ENCODE measurements at places on chromosomes 6 and 20.

DNA sequence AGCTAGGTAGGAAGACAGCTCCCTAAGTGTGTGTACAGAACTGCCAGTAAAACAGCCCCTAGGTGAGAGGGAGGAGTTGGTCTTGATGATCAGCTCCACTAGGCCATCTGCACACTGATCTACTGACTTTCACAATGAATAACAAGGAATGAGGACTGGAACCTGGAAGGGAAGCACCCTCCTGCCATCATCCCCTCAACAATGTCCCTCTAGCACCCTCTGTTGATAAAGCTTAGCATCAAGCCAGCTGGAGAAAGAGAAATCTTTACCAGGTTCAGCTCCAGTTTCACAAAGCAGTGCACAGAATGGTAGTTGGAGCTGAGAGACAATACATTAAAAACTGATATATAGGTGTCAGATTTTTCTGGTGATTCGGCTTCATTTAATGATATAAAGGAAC is 57.2 kb upstream of the IRAK1BP1 start:
- DNase-seq, result peak; percentile 1

- DNase-seq, result peak; percentile 48
Observed at GRCh38 chr6:20744911-20745557, 210.8 kb downstream of the CDKAL1 start.

- no peak for DNase-seq
Observed at GRCh38 chr6:159232106-159232645, 63.0 kb downstream of the FNDC1 start.

- DNase-seq, result no peak
Observed at GRCh38 chr6:158311193-158311592, 1.1 kb upstream of the TULP4 start.

- DNase-seq, result no peak
Observed at GRCh38 chr6:165573671-165574070, 89.4 kb downstream of the PDE10A start.

- DNase-seq, result no peak
Observed at GRCh38 chr20:62561182-62561581, 81.1 kb upstream of the SLCO4A1 start.

DNA sequence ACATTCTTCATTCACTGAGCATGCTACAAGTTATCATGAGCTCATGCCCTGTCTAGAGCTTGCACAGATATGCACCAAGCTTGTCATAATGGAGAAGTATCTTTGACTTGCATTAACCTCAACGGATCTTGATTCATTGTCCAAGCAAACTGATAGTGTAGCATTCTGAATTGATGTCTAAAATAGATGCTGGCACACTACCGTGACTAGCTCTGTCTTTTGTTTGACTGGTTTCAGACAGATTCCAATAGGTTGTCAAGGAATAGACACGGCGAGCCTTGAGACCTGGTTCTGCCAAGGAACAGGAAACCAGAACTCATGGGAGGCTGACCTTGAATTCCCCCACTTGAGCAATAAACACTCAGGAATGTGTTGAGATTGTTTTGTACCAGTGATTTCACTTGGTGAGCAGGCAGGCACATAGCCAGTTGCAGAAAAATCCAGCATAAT is 1153.1 kb upstream of the GJE1 start:
- DNase-seq, result no peak

DNA sequence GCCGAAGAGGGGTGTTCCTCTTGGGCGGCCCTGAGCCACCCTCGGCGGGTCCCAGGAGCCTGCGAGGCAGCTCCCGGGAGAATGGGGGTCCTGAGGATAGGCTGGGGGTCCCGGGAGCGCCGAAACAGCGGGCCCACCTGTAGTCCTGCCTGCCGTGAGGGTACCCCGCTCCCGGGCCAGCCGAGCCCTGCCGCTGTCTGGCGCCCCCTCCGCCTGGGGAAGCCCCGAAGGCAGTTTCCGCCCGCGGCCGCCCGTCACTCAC is 280 bp downstream of the SPATA2 start:
- no peak for DNase-seq

DNA sequence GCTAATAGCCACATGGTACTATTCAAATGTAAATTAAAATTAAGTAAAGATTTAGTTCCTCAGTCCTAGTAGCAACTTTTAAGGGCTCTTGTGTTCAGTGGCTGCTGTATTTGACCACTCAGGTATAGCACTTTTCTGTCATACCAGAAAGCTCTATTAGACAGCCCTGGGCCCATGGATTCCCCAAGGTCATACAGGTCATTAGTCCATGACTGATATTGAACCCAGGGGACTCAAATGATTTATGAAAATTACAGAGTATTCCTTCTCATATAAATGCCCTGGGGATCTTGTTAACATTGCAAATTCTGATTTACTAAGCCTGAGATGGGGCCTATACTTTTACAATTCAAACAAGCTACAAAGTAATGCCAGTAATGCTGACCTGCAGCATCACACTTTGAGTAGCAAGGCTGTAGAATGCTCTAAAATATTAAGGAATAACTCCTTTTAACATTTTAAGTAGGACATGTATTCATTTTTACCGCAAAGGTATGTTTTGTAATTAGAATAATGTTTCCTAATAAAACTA is 29.6 kb downstream of the RNF217 start:
- DNase-seq, result no peak

GRCh38 chr20:37256286-37256685 is 5.3 kb downstream of the GHRH start:
- DNase-seq, result no peak

DNA sequence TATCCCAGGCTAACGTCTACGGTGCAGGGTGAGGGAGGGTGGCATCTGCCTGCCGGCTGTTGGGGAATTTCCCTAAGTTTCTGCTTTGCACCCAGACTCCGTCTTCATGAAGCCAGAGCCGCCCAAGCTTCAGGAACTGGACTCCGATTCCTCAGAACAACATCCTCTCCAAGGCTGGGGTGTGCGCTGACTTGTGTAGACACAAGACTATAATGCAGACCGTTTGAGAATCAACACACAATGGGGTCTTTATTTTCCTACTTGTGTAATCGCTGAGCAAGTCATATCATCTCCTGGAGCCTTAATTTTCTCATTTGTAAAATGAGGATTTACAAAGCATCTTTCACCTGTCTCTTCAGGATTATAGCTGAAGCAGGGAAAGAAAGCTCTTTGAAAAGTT is 160.5 kb upstream of the AGPAT4 start:
- no peak for DNase-seq

- DNase-seq, result no peak
Observed at GRCh38 chr6:36118550-36119107, 11.7 kb upstream of the MAPK13 start.

- DNase-seq, result no peak
Observed at GRCh38 chr6:32522302-32523047, 7.6 kb downstream of the HLA-DRB5 start.

GRCh38 chr6:168607272-168608112 is 166.5 kb downstream of the SMOC2 start:
- DNase-seq, result peak; percentile 84

GRCh38 chr20:38209736-38210405 is 44.8 kb upstream of the TGM2 start:
- DNase-seq, result no peak

DNA sequence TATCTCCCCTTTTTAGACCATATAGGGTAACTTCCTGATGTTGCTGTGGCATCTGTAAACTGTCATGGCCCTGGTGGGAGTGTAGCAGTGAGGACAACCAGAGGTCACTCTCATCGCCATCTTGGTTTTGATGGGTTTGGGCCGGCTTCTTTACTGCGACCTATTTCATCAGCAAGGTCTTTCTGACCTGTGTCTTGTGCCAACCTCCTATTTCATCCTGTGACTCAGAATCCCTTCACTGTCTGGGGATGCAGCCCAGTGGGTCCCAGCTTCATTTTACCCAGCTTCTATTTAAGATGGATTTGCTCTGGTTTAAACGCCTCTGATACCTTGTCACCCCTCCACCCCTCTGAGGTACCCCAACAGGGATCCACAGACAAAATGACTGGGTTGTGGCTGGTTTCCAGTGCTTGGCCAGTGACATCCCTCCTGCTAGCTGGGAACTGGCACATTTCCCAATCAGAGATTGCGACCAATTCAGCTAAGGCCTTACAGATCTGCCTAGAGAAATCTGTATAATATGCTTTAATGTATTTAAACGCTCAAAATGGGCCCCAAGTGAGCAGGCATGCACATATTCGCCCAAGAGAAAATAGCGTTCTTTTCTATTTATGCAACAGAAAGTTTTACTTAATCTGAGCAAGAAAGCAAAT is 315.6 kb upstream of the QKI start:
- no peak for DNase-seq

DNA sequence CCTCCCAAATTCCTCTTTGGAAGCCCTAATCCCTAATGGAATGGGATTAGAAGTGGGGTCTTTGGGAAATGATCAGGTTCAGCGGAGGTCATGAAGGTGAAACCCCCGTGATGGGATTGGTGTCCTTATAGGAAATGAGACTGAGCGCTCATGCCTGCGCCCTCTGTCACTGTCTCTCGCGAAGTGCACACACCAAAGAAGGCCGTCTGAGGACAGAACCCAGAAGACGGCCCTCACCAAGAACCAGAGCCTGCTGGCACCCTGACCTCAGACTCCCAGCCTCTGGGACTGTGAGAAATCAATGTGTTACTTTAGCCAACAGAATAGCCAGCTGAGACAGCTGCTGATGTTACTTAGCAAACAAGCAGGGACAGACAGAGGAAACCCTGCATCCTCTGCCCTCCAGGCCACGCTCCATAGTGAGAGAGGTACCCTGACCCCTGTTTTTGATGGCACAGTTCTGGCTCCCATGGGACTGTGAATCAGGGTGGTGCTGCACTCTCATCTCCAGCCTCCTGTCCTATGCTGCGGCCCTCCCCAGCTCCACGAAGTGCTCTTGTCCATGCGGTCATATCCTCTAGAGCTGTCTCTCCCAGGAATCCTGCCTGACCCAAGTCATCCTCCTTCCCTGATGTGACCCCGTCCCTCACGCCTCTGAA is 369.3 kb downstream of the ZFAND3 start:
- no peak for DNase-seq

DNA sequence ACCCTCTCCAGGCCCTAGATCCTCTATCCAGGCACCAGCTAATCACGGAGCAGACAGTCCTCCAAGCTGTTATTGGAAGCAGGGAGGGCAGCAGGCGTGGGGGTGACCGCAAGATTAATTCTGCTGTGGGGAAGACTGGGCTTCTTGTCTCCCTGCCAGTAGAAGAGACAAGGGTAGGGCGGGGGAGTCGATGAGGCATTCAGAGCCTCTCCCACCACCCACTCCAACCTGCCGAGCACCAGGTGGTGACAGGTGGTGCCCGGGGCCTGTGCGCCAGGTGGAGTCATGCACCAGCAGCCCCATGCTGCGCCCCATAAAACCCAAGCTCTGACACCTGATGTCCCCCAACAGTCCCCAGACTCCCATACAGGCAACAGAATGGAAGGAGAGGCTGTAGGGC is 89.6 kb downstream of the CDH22 start:
- no peak for DNase-seq

GRCh38 chr20:11083841-11084240 is 410.0 kb upstream of the JAG1 start:
- no peak for DNase-seq

- no peak for DNase-seq
Observed at GRCh38 chr20:652615-653109, 338 bp downstream of the SRXN1 start.

- DNase-seq, result no peak
Observed at GRCh38 chr6:13438126-13438525, 49.3 kb downstream of the GFOD1 start.

- DNase-seq, result no peak
Observed at GRCh38 chr6:15930207-15930606, 198.7 kb upstream of the MYLIP start.
